Hepatocyte (in vitro differentiated cells): ENCODE measurements at places on chromosomes 12 and 14. TPM values are rescaled to one million over a fixed set of nuclear protein-coding genes. Genes with fewer than 3 reads are reported as not detected.

- H3K27me3 ChIP-seq: peaks cover 16% of the 10 kb centered on the region
- H3K27ac ChIP-seq: no peak overlapping the region
- peak; percentile 86 for DNase-seq
Measured at GRCh38 chr14:105414456-105415371, 4.9 kb upstream of the MTA1 start.

DNA sequence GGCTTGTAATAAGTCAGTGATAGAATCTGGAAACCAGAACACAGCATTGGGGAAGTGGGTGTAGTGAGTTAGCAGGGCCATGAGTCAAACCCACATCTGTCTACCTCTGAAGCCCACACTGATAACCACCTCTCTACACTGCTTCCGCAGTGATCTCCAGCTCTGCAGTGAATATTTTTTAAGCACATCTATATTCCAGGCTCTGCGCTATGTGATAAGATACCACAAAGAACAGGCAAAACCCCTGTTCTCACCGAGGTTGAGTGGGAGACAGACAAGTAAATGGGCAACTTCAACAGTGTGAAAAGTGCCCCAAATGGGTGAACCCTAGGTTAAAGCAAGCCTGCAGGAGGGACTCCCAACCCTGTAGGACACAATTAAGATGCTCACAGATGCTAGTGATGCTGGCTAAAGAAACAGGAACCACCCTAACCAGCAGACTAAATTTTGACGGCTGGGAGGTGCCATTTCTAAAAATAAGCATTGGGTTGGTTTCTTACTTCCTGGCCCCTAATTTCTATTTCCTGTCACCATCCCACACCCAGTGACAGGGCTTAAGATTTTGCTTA lies 375.0 kb downstream of the DPF3 start:
- no peaks in the 10 kb centered on the region for H3K4me1 ChIP-seq
- H3K4me3 ChIP-seq: no peak overlapping the region
- DNase-seq: no peak
- H3K27me3 ChIP-seq: no peaks in the 10 kb centered on the region
- H3K36me3 ChIP-seq: no peaks in the 10 kb centered on the region
- no peak overlapping the region for H3K27ac ChIP-seq

DNA sequence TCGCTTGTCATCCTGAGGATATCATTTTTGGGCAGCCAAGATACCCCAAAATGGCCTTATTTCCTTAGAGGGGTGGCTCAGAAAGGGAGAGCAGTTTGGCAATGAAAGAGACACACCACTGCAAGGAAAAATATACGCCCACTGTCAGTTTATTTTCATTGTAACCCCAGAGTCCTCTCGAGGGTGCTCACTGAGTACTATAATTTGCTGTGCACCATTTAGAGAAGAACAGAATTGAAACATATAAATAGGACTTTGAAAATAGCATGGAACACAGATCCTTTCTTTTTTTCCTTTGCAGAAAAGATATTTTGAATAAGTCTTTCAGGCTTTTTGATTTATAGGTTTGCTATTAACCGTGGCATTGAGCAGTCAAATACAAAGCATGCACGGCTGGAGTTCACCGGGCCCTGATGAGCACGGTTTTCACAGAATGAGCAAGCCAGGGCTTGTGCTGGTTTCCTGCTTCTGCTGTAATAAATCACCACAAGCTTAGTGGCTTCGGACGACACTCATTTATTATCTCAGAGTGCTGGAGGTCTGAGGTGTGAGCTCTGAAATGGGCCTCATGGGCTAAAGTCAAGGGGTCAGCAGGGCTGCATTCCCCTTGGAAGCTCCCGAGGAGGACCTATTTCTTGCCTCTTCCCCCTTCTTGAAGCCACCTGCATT lies 152.3 kb downstream of the ZNF664 start:
- H3K27me3 ChIP-seq: no peaks in the 10 kb centered on the region
- no peak overlapping the region for H3K27ac ChIP-seq
- no peak for DNase-seq

DNA sequence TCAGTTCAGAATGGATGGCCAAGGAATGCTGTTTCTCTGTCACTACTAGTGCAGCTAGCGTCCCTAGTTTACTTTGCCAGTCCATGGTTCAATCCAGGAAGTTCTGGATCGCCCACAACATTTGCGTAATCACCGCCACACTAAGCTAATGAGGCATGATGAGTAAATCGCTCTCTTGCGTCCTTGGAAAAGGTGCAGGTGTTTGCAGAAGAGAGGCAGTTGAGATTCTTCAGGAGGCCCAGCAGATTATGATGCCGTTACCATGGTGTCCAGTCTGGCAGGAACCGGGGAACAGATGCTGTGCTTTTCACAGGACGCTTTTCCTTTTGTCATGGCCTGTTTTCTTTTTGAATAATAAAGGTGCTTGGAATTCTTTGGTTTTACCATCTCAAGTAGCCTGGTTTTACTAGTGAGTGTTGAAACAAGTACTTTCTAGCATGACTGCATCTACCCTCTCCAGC lies 9.0 kb downstream of the TPH2 start:
- no peak overlapping the region for H3K4me3 ChIP-seq
- DNase-seq: peak; percentile 72
- H3K27me3 ChIP-seq: peaks cover 18% of the 10 kb centered on the region
- no peaks in the 10 kb centered on the region for H3K36me3 ChIP-seq

DNA sequence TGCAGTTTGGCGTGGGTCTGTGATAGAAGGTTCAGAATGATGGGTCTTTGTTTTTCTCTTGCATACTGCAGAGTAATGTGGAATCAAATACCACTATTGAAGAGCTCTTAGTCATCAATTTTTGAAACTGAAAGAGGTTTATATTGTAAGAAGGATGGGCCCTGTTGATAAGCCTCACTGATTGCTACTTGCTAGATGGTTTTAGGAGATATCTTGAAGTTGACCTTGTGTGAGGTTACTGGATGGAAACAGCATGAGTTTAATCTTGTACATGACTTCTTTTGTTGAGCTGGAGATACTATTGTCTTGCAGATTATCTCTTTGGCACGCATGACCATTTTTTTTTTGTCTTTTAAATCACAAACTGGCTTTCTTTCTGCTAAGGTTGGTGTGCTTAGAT lies 13.8 kb downstream of the BICD1 start:
- H3K4me1 ChIP-seq: no peaks in the 10 kb centered on the region
- DNase-seq: no peak
- H3K27ac ChIP-seq: no peak overlapping the region
- H3K36me3 ChIP-seq: no peaks in the 10 kb centered on the region

DNA sequence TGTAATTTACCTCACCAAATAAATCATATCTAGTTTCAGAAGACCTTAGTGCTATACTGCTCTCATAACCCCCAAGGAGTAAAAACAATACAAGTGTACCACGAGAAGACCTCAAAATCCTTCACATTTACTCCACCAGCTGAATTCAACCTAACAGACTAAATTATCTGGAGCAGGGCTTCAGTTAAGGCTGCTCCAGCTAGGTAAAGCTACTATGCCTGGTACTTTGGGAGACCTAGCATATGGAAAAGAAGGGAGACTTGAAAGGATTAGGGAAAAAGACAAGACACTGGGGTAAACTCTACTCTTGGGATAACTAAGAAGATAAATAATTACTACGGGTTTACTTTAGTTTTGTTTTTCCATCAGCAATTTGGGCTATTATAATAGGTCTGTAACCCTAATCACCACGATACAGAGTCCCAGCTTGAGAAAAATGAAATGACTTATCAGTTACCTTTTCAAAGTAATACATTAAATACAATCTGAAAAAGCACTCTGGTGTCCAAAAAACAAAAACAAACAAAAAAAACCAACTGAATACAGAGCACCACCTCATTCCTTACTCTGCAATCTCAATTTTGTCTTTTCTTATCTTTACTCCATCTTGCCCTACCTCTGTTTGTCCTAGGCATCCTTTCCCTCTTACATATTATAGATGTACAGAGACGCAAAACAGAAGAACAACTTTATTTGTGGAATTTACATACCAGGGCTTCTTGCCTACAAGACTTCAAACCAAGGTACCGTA lies 2.1 kb downstream of the EML5 start:
- no peak for DNase-seq
- no peak overlapping the region for H3K27ac ChIP-seq
- H3K4me3 ChIP-seq: no peak overlapping the region
- peaks cover 24% of the 10 kb centered on the region for H3K27me3 ChIP-seq
- peaks cover 4% of the 10 kb centered on the region for H3K4me1 ChIP-seq

GRCh38 chr14:53638966-53639365 lies 317.7 kb downstream of the BMP4 start:
- no peaks in the 10 kb centered on the region for H3K36me3 ChIP-seq
- no peaks in the 10 kb centered on the region for H3K4me1 ChIP-seq
- no peak overlapping the region for H3K4me3 ChIP-seq

DNA sequence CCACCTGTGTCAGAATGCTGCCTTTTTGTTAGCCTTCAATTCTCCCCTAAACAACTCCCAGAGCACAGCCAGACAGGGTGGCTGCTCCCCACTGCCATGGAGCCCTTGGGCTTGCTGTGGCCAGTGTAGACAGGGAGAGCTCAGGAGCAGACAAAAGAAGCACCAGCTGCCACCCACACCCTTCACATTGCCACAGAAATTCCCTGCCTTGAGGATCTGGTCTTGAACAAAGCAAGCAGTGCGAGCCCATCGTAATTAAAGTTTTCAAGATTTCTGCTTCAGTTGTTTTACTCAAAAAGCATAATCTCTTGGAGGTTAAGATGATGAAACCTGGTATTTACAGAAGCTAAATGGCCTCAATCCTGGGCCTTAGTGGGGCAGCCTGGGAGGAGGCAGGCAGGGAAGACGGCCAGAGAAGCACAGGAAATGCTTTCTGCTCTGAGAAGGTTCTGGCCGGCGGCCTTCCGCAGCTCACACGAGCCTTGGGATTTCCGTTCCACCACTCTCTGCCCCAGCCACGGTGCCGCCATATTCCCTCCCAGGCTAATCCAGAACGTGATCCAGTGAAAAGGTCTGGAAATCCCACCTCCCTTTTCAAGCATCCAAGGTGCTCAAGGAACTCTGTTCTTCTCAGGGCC lies 535.2 kb downstream of the BCL11B start:
- H3K4me3 ChIP-seq: no peak overlapping the region
- H3K36me3 ChIP-seq: no peaks in the 10 kb centered on the region
- no peaks in the 10 kb centered on the region for H3K27me3 ChIP-seq
- no peak overlapping the region for H3K27ac ChIP-seq

DNA sequence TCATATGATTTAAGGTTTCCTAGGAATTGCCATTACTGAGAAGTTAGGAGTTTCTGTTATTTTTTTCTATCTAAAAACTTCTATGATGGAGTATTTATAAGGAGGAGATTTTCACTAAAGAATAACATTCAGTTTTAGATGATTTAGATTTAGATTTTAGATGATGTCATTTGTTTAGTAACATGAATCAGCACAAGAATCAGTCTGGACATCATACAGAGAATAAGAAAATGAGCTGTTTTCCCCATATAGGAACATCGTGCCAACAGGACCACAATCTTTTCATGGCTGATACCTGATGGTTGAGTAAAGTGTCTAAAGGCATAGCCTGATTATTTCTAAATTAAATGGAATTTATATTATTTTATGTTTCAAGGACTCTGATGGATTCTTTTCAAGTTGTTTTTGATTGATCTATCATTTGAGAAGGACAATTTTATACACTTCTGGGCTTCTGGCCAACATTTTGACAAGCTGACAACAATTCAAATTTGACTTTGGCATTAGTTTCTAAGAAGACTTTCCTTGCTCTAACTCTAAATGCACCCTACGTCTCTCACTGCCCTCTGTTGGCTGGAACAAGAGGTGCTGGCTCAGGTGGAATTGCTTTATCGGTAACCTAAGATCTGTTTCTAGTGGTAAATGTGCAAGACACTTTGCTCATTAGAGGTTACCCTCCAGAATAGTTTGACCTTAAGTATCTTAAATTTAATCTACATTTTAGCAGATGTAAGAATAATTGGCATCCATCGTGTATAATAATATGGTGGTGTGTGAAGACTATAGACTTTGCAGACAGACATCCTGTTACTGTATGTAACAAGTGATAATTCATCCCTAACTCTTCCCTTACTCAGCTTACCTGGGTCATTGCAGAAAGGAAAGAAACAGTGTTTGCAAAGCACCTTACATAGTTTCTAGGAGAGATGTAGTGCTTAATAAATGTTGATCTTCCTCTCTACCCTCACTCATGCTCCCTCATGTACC lies 42.8 kb upstream of the CPSF6 start:
- no peak overlapping the region for H3K4me3 ChIP-seq

DNA sequence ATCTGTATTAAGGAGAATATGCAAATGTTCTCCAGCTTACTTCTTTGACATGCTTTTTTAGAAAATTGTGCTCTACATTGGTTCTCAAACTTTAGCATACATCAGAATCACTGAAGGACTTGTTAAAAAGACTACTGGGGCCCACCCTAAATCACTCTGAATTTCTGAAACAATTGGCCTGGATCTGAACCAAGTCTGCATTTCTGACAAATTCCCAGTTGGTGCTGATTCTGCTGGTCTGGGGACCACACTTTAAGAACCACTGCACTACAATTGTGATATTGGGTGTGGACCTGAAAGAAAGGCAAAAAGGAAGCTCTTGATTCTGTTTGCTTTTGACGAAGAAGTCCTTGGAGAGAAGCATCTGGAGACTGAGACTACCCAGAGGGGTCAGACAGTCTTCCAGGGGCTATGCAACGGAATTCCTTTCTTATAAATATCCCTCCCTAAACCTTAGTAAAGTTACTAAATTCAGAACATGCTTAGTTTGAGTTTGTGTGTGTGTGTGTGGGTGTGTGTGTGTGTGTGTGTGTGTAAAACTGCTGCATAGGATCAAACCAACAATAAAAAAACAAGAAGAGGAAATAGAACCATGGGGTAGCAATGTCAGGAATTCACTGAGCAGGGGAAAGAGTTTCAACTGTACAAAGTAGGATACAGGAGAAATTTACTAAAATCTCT lies 36.8 kb downstream of the EAPP start:
- H3K27me3 ChIP-seq: no peaks in the 10 kb centered on the region
- DNase-seq: no peak
- no peak overlapping the region for H3K4me3 ChIP-seq
- peak overlapping the region; percentile 48 for H3K27ac ChIP-seq
- peaks cover 6% of the 10 kb centered on the region for H3K4me1 ChIP-seq

Gene DUSP16
- polyA plus RNA-seq: 13.4 and 14.3 TPM in 2 replicates

Gene RERGL
- not detected in 2 replicates for polyA plus RNA-seq

Gene ARHGAP9
- 2.2 and 3.6 TPM in 2 replicates for polyA plus RNA-seq

Gene TAS2R20
- polyA plus RNA-seq: 0.36 and 0.41 TPM in 2 replicates

Gene DPY19L2
- polyA plus RNA-seq: 4.9 and 5.0 TPM in 2 replicates

Gene WSCD2
- polyA plus RNA-seq: 2.1 and 4.3 TPM in 2 replicates
